ENCODE measurements at places on chromosomes 3 and 15.

DNA sequence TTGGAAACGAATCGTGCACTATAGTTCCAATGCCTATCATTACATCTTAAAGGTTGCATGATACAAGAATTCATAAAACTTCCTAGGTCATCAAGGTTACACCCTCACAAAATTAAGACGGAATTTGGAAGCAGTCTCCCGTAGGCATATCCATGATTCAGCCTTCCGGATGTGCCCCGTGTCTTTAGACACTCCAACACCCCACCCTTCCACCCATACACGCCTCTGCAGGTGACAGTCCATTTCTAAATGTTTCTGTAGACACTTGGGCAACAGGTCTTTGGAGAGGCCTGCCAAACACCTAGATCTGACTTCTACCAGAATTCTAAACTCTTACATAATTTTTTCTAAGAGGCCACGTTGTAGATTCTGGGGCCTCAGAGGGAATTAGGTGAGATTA is 49.8 kb downstream of the LDHAL6B start:
- DNase-seq: no peak

DNA sequence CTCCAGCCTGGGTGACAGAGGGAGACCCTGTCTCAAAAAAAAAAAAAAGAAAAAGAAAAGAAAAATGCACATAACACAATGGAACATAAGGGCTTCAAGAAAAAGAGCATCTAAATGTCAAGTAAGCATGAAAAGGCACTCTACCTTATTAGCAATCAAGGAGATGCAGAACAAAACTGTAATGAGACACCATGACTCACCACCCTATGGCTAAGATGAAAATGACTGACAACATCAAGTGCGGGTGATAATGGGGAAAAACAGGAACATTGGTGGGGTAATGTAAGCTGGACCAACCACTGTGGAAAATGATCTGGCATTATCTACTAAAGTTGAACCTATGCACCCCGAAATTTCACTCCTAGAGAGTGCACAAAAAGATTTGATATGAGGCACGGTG is 19.6 kb upstream of the NSMCE3 start:
- DNase-seq: no peak

- DNase-seq: no peak
These were observed 2.9 kb downstream of the ADPRH start for GRCh38 chr3:119582178-119582577.

- no peak for DNase-seq
These were observed 24.2 kb downstream of the PFKFB4 start for GRCh38 chr3:48532271-48532976.

GRCh38 chr3:195238081-195238571 is 32.8 kb downstream of the XXYLT1 start:
- DNase-seq: no peak

GRCh38 chr3:56979791-56980190 is 80.7 kb upstream of the SPATA12 start:
- no peak for DNase-seq

DNA sequence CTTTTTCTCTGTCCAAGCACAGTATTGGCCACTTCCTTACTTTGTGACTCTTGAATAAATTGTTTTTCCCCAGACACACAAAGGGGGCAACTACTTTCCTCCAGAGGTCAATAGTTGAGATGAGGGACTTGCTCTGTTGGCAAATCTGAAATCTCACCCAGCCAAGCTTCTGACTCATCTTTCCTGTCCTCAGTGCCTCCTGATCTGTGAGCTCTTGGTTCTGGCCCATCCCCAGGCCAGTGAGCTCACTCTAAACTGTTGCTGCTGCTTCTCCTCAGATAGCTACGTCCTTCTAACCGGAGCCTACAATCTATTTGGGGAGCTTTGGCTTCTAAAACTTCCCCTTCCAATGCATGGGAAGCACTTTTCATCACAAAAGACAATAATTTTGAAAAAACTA is 50.0 kb upstream of the NMD3 start:
- peak; percentile 29 for DNase-seq

GRCh38 chr15:92936693-92937092 is 36.6 kb downstream of the CHD2 start:
- DNase-seq: no peak

DNA sequence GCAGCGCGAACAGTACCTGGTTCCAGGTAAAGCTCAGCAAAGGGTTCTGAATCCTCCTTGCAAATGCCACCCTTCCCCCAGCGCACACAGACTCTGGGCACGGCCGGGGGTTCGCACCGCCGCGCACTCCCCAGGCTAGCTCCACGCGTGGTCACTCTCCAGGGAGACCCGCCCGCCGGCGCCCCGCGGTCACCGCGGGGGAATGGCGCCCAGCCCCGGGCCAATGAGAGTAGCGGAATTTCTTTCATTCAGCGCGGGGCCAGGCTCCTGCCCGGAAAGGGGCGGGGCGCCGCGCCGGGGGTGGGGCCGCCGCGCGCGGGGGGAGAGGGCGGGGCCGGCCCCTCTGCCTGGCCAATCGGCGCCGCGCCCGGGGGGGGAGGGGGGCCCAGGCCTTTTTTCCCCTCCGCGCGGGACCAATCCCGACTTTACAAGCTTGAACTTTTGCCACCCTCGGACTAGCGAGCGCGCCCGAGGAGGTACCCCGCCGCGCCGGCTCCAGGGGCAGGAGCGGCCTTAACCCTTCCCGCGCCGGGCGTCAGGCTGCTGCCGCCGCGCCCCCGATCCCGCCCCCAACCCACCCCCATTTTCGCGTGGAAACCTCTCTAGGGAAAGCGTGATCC is 1.1 kb upstream of the SMAD6 start:
- peak; percentile 94 for DNase-seq

DNA sequence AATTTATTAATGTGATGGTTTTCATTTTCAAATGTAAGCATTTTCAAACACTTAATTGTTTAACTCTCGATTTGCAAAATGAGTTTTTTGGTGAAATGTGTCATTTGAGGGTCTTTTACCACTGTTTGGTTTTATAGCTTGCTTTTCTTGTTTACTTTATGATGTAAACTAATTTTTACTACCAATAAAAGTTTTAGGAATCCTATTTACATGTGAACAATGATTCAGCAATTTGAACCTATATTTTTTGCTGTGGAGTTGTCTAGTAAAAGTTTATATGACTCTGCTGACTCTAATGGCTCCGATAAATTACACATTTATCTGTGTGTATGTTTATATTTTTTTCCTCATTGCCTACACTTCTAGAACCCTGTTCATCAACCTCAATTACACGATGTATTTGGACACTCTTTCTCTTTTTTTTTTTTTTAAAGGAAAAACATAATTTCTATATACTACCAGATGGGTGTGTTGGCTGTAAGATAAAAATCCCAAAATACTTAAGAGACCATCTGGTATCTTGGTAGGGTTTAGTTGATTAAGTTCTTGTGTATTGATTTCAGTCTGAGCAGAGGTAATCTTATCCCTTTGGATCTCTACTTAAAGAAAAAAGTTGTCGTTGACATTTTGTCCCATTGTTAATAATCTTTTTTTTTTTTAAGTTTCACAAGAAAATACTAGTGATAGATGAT is 89.5 kb downstream of the PTPRG start:
- DNase-seq: no peak

GRCh38 chr3:185082149-185082548 is 70.7 kb downstream of the C3orf70 start:
- peak; percentile 30 for DNase-seq

DNA sequence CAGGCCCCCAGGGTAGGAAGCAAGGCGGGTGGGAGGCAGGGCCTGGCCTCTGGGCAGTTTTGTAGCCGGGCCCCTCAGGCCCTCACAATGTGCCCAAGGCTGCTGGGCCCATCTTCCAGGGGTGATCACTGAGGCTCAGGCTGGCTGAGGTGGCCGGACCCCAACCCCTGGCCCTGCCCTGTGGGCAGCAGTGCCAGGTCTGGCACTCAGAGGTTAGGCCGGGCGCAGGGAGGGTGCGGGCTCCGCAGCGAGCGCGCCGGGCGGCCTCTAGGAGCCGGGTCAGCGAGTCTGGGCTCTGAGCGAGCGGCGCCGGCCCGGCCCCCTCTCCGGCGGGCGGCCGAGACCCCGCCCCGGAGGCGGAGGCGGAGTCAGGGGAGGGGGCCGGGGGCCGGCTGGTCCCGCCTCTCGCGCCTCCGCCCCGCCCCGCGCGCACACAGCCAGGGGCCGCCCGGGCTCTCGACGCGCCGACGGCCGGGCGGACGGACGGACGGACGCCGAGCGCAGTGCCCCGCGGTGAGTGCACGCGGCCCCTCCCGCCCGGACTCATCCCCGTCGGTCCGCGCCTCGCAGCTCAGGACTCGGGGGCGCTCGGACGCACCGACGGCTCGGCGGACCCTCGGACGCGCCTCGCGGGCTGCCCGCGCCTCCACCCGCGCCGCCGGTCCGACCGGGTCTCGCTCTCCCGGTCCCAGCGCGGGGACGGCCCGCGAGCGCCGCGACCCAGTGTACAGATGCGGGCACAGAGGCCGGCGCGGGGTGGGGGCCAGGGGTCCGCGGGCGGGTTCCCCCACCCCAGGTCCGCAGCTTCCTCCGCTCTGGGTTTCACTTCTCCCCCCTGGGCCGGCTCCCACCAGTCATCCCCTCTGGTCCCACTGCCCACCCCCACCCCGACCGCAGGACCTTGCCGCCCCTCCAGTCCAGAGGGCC is at the start of gene FBLN2:
Gene FBLN2, plus strand, starts transcription at position 430 of the 927 bp plus-strand sequence. CDS start 21,231 bp downstream, outside the sequence.
- DNase-seq: no peak

- no peak for DNase-seq
These were observed 9.8 kb downstream of the CMTM6 start for GRCh38 chr3:32492684-32493436.

DNA sequence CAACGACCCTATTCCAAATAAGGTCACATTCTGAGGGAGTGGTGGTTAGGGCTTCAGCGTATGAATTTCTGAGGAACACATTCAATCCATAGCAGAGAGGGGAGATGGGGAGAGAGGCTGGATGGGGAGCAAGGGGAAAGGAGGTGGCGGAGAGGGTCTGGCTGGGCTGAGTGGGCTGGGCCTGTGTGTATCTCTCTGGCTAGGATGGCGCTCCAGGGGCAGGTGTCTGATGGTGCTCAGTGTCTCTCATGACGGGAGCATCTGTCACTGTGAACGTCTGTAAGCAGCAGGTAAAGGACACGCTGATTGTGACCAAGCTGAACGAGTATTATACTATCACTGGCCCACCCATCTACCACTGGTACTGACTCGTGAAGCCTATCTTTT is 159.6 kb downstream of the XXYLT1 start:
- DNase-seq: no peak

DNA sequence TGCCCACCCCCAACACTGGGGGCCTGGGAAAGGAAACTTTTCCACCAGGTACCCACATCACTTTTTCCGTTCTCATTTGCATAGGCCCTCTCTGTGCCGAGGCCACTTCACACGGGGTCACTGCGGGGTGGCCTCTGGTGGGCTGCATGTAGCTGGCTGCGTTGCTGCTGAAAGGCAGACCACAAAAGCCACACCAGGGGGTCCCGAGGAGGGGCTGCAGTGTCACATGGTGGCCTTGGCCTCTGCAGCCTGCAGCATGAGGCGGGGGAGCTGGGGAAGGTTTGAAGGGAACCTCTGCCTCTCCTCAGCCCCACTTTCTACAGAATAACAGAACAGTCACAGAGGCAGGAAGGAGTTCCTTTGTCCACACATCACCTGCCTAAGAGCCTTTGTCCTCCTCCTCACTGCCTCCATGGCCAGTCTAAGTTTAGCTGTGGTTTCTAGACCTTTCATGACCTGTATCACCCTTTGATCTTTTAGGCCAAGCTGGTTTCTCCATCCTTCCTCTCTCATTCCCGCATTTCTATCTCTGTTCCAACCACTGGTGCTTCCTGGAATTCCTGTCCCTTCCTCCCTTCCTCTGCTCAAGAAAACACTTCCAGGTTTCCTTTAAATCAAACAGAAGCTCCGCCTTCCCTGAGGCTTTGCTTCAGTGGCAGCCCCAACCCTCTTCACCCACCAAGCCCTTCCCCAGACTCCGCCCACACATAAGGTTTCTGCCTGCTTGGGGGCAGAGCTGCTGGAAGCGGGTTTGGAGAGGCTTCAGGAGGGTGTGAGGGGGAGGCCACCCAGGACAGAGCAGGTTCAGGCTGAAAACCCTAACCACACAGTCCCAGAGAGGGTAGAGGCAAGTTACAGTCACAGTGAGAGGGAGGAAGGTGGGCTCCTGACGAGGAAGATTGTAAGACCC is 150.7 kb upstream of the TLE3 start:
- peak; percentile 29 for DNase-seq
